ENCODE measurements at places on chromosomes 2 and 18.
A peak's percentile ranks its signal among the peaks of the same experiment; 100 is the strongest.

GRCh38 chr2:101089942-101090799, 61.0 kb downstream of the TBC1D8 start:
- no peak for ATAC-seq

DNA sequence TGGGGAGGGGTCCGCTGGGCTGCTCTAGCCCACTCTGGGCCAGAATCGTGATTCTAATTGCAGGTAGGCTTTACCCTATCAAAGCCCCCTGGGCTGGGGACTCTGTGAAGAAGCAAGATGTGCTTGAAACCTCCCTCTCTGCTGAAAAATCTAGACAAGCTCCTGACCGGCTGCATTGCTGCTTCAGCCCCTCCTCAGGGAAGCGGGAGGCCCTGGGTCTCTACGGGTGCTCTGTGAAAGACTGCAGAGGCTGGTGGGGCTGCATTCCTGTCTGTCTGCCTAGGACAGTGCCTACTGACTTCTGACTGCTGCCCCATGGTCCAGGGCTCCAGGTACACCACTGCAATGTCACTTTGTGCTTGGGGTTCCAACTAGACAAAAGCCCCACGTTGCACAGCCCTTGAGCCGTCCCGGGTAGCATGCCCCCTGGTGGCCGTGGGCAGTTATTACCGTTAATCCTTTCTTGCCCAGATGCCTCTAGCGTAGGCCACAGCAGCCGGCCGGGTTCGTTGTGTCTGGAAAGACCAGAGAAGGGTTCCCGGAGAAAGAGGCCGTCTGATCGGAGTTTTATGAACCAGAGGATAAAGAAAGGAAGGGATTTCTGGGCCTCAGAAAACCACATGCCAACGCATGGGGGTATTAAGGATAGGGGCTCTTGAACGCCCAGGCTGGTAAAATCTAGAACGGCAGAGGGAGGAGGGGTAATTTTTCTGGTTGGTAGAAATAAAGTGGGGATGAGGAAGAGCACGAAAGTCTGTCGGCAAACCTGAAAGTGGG, 15.9 kb upstream of the C1QL2 start:
- ATAC-seq: peak; percentile 28

GRCh38 chr2:195319112-195319460, 337.9 kb upstream of the SLC39A10 start:
- no peak for ATAC-seq

DNA sequence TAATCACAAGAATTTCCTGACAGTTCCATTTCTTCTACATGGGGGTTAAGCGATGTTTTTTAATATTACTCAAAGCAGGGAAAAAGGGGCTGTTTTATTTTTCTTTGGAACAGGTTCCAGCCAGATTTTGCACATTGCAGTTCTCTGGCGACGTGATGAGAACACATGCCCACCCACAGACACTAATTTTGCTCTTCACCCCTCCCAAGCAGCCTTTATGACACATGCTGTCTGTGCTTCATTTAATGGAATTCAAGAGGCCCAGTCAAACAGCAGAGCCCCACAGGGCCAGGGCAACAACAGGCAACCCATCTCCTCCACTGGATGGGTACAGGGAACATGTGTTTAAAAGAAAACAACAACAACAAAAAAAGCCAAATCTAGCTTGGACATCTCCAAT, 70.8 kb downstream of the SPRED2 start:
- ATAC-seq: no peak

GRCh38 chr2:149827585-149828126, 240.1 kb upstream of the MMADHC start:
- no peak for ATAC-seq

GRCh38 chr2:193566276-193566675, 1371.5 kb upstream of the TMEFF2 start:
- ATAC-seq: no peak

DNA sequence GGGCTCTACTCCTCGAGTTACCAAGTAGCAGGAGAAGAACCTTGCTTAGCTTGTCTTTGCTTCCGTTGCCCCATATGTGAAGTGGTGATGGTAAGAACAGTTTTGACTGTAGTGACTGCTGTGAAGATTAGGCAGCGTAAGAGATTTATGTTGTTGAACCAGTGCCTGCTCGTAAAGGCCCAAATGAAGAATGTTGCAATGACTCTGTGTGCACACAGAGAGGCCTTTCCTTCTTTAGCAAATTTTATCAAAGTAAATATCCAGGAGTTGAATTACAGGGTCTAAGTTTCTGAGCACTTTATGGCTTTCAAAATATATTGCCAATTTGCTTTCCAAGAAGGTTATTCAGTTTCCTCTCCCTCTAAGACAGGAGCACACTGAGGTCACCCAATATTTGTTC, 14.5 kb downstream of the NTSR2 start:
- no peak for ATAC-seq

- ATAC-seq: no peak
Measured at GRCh38 chr18:9025091-9025838, 77.2 kb upstream of the NDUFV2 start.

GRCh38 chr2:236798491-236798890, 228.9 kb downstream of the ACKR3 start:
- ATAC-seq: no peak

- peak; percentile 98 for ATAC-seq
Measured at GRCh38 chr2:27032495-27033252, at the start of gene TMEM214. TSS of gene TMEM214 (plus strand) at chr2:27032965. CDS start at chr2:27033016, 51 bp downstream.

DNA sequence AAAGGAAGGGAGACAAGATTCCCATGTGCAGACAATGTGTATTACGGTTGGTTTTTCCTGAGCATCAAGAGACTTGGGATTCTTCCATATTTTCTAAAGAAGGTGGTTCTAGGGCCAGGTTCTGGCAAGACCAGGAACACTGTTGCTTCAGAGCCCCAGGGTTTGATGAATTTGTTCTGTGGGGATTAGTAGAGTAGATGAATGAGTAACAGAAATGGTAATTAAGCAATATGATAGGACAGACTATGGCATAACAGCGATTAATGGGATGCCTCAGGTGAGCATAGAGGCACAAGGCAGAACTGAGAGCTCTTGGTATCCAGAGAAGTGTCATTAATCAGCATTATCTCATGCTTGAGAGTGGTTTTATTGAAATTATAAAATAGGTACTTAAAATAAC, 82.8 kb upstream of the PNPT1 start:
- no peak for ATAC-seq

DNA sequence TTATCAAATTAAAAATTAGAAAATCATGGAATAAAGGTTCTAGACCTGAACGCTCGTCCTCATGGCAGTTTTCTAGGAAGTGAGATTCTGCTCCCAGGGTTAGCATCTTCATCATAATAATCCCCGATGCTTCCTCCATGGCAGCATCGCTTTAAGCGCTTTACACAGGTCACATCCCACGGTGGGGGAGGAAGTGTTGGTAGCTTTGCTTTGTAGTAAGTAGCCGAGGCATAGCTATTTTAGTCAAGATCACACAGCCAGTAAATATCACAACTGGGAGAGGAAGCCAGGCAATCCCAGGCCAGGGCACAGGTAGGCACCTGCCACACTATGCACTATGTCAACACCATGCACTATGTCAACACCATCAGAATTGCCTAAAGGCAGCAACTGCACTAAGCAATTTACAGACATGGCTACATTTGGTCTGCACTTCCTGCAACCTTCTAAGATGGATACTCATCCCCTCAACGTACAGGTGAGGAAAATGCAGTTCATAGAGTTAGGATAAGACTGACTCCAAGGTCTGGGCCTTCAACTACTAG, 205.5 kb downstream of the FBXO15 start:
- no peak for ATAC-seq

GRCh38 chr2:224694502-224694901, 21.7 kb downstream of the CCDC195 start:
- no peak for ATAC-seq

GRCh38 chr2:171814883-171815282, 79.2 kb downstream of the SLC25A12 start:
- no peak for ATAC-seq

DNA sequence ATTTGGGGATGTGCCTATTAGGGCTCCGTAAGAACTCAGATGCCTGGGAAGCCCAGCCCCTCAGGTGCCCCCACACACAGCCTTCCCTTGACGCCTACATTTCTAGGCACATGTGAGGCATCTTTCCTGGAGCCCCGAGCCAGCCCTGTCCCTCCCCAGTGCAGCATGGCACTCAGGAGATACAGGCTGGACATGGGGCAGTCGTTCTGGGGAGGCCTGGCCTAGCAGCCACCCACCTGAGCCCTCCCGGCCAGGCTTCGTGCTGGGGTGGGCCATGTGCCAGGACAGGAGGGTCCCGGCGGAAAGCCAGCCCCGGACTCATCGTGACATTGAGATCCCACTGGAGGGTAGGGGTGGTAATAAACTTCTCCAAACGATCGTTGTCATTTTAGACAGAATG, 15.2 kb downstream of the BOK start:
- no peak for ATAC-seq

DNA sequence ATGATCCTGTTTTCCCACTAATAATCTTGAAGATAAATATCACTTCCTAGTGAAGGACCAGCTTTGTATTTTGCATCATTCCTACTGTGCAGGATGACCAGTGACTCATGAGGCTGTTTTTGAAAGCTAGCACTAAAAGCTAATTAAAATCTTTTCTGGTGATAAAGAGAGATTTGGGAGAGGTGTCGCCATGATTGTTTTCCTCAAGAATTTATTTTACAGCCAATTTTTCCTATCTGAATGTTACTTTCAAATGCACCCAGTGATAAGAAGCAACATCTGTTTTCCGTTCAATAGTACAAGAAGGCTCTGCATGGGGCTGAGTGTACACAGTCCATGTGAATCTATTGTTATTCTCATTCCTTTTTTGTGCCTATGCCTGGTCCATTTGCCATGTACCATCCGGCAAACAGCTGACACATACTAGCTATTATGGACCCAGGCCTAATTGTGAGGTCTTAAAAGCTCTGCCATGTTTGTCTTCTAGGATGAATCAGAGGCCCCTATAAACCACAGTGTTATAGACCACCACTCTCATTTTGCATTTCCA, 28.4 kb downstream of the MEIS1 start:
- no peak for ATAC-seq

GRCh38 chr18:50870138-50870845, 8.6 kb upstream of the ME2 start:
- no peak for ATAC-seq

- no peak for ATAC-seq
Measured at GRCh38 chr2:209368914-209369313, 54.9 kb upstream of the MAP2 start.

DNA sequence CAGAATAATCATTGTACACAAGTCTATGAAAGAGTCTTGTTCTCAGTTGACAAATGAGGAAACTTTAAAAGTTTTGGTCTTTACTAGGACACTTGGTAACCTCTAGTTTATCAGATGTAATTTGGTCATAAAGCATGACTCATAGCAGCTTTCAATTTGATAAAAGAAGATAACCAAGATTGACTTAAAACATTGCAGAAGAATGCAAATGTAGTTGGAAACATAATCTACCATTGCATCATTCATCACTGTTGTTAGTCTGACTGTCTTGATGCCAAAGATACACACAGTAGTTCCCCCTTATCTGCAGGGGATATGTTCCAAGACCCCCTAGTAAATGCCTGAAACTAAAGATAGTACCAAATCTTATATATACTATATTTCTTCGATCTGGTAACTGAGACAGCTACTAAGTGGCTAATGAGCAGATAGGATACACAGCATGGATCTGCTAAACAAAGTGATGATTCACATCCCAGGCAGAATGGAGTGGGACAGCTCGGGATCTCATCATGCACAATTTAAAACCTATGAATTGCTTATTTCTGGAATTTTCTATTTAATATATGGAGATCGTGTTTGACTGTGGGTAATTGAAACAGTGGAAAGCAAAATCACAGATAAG, 131.4 kb upstream of the CCDC68 start:
- no peak for ATAC-seq

GRCh38 chr2:122507261-122507660, 751.8 kb downstream of the TSN start:
- no peak for ATAC-seq

DNA sequence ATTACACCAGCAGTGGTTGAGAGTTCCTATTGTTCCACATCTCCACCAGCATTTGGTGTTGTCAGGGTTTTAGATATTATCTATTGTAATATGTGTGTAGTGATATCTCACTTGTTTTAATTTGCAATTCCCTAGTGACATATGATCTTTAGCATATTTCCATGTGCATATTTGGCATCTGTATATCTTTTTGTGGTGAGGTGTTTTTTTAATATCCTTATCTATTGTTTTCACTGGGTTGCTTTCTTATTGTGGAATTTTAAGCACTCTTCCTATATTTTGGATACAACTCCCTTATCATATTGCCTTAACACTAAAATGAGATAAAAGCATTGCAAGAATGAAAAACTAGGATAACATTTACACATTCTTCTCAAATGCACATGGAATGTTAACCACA, 453.9 kb upstream of the FSIP2 start:
- no peak for ATAC-seq

DNA sequence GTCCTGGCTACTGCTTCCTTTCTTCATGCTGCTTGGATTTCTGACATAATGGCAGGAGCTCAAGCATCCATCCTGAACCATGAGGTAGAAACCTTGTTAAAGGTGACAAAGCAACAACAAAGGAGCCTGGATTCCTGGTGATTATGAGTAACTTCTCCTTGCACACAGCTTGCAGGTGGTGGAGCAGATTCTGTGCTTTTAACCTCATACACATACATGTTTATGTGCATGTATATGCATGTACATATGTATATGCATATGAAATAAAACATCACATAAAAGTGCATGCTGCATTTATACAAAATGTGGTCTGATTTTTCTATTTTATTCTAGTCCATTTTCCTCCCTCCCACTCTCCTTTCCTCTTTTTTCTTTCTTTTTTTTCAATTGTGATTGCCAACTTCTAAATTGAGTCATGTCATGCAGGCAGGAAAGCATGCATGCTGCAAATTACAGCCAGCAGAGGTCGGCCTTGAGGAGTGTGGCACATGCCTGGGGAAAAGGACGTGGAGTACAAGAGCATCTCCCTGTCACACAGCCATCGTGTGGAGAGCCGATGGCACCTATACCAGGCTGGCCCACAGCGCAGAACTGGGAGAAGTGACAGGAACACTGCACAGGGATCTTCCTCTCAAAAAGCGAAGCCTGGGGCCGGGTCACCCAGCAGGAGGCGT, 17.9 kb downstream of the LCT start:
- ATAC-seq: no peak

DNA sequence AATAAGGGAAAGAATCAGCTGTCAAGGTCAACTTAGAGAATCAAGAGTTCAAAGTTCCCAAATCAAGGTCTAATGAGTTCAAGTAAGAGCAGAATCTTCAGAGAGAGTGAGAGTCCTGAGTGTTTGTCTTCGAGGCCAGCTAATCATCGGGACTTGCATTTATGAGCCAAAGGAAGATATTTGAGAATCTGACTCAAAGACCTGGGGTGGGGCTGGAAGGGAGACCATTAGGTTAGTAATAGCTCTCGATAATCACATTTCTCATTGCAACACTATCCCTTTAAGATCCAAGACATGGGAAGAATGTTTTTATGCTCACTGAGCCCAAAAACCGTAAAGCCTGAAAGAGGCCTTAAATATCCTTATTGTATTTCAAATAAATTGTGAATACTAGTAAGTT, 72.0 kb upstream of the FSHR start:
- no peak for ATAC-seq

Measured in activated CD4-positive, CD25-positive, alpha-beta regulatory T cell treated with anti-CD3 and anti-CD28 coated beads, Interleukin-2, amount 50 U/mL, for 24 hours (primary cell).